Activated CD8-positive, alpha-beta T cell treated with anti-CD3 and anti-CD28 coated beads, Interleukin-2, amount 10 ng/mL, durations not matched to agents 7 days and 5 days (primary cell): ENCODE measurements at places on chromosomes 5 and 9. TPM values are rescaled to one million over a fixed set of nuclear protein-coding genes. Genes with fewer than 3 reads are reported as not detected.

The PPP2R2B gene
- 3.0 TPM for total RNA-seq

The CDC25C gene
- 15.0 TPM for total RNA-seq

The LCN9 gene
- not detected for total RNA-seq

The CORO2A gene
- 9.2 TPM for total RNA-seq

The CDH9 gene
- not detected for total RNA-seq

DNA sequence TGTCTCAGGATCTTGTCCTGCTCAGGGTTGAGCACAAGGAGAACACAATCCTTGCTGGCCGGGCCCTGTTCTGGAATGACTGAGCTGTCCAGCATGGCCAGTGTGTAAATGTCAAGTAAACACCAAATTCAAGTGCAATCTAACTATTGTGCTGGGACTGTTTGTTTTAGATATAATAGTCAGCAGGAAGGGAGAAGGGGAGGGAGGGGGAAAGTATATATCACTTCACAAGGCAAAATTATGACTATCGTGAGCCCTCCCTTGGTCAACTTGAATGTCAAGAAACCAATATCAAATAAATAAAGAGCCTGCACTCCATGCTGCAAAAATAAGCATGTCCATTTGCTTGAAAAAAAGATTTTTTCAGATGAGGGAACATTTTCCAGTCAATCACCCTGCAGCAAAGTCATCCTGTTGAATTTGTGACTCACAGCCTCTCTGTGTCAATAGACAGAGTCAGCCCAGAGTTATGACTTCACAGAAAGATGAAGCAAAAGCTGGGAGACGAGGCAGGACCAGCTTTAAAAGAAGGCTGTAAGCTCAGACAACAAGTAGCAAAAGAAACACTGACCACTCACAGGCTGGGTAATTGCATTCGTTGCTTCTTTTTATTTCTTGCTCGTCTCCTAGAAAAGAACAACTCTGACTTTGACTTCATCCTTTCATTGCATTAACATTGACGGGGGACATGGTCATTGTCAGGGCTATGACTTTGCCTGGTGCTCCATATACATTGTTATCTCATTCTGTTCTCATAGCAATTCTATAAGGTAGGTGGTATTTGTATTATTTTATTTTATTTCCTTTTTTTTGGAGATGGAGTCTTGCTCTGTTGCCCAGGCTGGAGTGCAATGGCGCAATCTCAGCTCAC, 15.3 kb upstream of the KLF4 start:
- no peaks in the 10 kb centered on the region for H3K4me1 ChIP-seq
- no peak overlapping the region for H3K27ac ChIP-seq
- no peaks in the 10 kb centered on the region for H3K27me3 ChIP-seq
- H3K4me3 ChIP-seq = no peak overlapping the region

DNA sequence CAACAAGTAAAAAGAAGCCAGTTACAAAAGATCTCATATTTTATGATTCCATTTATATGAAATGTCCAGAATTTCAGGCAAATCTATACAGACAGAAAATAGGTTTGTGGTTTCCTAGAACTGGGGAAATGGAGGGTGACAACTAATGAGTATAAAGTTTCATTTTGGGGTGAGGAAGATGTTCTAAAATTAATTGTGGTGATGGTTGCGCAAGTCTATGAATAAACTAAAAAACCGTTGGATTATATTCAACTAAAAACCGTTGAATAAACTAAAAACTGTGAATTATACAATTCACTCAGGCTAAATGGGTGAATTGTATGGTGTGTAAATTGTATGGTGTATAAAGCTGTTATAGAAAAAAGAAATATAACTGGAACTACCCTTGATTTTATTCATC, 47.6 kb downstream of the ADAMTS6 start:
- no peaks in the 10 kb centered on the region for H3K4me1 ChIP-seq
- no peaks in the 10 kb centered on the region for H3K36me3 ChIP-seq
- H3K27me3 ChIP-seq = no peaks in the 10 kb centered on the region
- H3K4me3 ChIP-seq = no peak overlapping the region
- no peak overlapping the region for H3K27ac ChIP-seq

DNA sequence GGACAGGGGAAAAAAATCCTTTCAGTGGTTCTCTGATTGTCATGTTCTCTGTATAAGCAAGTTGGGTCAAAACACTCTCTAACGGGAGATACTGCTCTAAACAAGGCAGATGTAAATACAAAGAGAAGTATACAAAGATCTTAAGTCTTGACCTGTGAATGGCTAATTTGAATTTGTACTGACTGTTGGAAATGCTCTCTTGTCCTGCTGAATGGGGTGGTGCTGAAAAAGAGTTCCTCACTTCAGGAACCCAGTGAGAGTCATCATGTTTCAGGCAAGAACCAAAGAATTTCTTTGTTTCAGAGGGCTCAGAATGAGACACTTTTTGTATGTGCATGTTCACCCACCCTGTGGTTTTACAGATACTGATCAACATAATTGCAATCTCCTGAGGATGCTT, 461.0 kb downstream of the NR2F1-AS1 start:
- H3K27ac ChIP-seq = no peak overlapping the region
- no peaks in the 10 kb centered on the region for H3K36me3 ChIP-seq
- no peak overlapping the region for H3K4me3 ChIP-seq
- no peaks in the 10 kb centered on the region for H3K4me1 ChIP-seq
- DNase-seq = no peak

- no peaks in the 10 kb centered on the region for H3K36me3 ChIP-seq
- H3K4me1 ChIP-seq = peaks cover 7% of the 10 kb centered on the region
- peaks cover 25% of the 10 kb centered on the region for H3K27me3 ChIP-seq
- H3K4me3 ChIP-seq = no peak overlapping the region
- no peak for DNase-seq
- H3K27ac ChIP-seq = no peak overlapping the region
Observed at GRCh38 chr9:137989999-137990715, 112.6 kb downstream of the CACNA1B start.

DNA sequence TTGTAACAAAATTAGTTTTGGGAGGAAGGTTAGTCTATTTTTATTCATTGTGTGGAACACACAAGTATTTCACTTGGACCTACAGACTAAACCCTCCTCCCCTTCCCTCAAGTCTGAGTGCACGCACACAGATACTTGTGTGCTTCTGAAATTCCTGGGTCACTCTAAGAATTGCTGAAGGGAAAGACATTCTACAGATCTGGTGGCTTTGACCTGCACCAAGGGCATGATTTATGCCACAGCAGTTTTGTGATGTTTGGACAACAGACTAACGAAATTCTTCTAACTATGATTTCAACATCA, 150.5 kb downstream of the ARL15 start:
- H3K4me1 ChIP-seq = no peaks in the 10 kb centered on the region
- no peak overlapping the region for H3K27ac ChIP-seq

DNA sequence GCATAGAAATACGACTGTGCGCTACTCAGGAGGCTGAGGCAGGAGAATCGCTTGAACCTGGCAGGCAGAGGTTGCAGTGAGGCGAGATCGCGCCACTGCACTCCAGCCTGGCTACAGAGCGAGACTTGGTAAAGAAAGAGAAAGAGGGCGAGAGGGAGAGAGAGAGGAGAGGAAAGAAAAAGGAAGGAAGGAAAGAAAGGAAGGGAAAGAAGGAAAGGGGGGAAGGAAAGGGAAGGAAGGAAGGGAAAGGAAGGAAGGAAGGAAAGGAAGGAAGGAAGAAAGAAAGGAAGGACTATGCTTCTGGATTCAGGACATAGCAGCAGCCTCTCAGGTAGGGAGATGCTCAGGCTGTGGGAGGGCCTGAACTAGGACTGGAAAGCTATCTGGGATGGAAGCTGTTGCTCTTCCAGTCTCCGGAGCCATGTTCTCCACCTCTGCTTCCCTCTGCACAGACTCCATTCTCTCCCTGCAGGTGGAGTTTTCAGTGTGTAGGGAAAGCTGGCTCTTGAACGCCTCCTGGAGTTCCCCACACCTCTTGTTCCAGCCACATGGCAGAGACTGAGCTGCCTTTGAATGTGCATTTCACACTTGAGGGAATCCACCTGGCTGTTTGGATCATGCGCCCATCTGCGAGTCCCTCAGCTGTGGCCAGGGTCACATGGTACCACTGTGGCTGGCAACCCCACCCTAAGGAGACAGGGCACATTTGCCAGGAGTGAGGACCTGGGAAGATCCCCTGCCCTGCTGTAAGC, 9.1 kb downstream of the SWI5 start:
- peaks cover 3% of the 10 kb centered on the region for H3K4me1 ChIP-seq
- H3K27me3 ChIP-seq = no peaks in the 10 kb centered on the region
- no peak overlapping the region for H3K4me3 ChIP-seq
- peak overlapping the region; percentile 12 for H3K27ac ChIP-seq

GRCh38 chr5:173643964-173644363, 27.5 kb upstream of the BOD1 start:
- H3K27me3 ChIP-seq = no peaks in the 10 kb centered on the region
- no peaks in the 10 kb centered on the region for H3K36me3 ChIP-seq
- H3K4me1 ChIP-seq = no peaks in the 10 kb centered on the region
- H3K4me3 ChIP-seq = no peak overlapping the region
- H3K27ac ChIP-seq = no peak overlapping the region

- no peak for DNase-seq
- no peak overlapping the region for H3K27ac ChIP-seq
- no peak overlapping the region for H3K4me3 ChIP-seq
- no peaks in the 10 kb centered on the region for H3K27me3 ChIP-seq
Observed at GRCh38 chr9:83701769-83702168, 6.0 kb downstream of the UBQLN1 start.

DNA sequence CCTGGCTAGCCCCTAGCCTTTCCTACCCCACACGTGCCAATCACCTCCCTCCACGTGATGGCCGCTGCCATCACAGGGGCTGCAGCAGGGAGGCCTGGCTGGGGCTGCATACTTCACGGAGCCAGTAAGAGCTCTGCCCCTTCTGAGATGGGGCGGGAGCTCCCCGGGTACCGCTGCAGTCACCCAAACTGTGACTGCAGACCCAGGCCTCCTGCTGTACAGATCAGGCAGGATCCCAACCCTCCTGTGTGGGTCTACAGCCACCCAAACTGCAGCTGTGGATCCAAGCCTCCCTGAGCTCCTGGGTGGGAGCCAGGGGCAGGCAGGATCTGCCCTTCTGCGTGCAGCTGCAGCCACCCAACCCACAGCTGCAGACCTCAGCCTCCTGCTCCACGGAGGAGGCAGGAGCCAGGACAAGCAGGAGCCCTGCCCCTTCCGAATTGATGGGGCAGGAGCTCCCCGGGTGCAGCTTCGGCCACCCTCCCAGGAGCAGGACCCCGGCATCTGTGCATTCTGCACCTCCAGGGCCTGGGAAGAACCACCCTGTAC, 3.2 kb upstream of the BTNL9 start:
- H3K36me3 ChIP-seq = no peaks in the 10 kb centered on the region
- H3K4me3 ChIP-seq = no peak overlapping the region
- DNase-seq = no peak
- H3K4me1 ChIP-seq = no peaks in the 10 kb centered on the region
